Stimulated activated CD8-positive, alpha-beta memory T cell treated with anti-CD3 and anti-CD28 coated beads, Interleukin-2, amount 100 ng/mL, for 1 hour (primary cell): ENCODE measurements at places on chromosomes 6 and 20.

DNA sequence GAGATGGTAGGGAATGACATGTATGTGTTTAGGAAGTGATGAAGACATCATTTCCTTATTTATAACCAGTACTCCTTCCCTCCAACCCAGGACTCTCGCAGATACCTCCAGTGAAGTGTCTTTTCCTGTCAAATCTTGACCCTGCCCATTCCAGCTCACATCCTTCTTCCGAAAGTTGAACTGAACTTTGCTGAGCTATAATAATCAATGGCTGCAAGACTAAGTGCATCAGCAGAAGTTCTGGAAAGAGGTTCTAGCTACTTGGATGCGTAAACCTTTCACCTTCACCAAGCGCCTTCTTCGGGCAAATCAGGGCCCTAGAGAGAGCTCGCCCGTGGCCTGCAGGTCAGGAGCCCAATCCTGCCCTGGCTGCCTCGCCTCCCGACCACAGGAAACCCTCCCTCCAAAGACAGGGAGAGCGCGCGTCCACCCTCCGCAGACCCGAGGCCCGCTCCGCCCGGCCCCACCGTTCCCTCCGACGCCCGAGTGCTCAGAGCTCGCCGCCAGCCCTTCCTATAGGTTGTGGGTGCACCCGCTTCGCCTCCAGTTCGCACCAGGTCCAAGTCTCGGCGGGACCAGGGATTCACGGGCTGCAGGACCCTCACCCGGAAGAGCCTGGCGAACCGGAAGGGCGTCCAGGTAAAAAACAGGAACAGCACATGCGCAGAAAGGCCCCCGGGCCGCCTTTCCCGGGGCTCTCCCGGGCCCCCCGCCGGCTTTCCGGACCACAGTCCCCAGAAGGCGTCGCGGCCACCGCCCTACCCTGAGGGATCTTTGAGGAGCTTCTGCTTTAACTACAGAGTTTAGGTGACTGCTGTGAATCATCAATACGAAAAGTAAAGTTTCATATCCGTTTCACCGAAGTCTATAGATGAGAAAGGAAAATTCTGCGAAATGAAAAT lies at the start of gene ZNF334:
TSS of gene ZNF334 (minus strand) at position 617 of the 902 bp plus-strand sequence. CDS start 1,457 bp downstream, outside the sequence.
- no peak for DNase-seq

GRCh38 chr6:137471497-137471896 lies 22.7 kb downstream of the OLIG3 start:
- DNase-seq: no peak

DNA sequence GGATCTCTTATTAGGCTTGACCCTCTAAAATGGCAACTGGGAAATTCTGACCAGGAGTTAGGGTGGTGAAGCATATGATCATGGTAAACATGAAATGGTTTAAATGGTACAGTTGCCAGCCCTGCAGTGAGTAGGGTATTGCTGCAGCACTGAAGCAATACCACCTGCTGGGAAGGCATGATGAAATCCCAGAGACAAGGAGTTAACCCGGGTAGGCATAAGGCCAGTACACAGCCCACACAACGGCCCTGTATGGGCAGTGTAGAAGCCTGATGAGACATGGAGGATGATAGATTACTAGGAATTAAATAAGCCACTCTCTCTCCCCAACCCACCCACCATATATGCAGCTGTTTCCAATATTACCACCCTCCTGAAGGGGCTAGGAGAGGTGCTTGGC lies 197.4 kb upstream of the MOCS1 start:
- DNase-seq: no peak

DNA sequence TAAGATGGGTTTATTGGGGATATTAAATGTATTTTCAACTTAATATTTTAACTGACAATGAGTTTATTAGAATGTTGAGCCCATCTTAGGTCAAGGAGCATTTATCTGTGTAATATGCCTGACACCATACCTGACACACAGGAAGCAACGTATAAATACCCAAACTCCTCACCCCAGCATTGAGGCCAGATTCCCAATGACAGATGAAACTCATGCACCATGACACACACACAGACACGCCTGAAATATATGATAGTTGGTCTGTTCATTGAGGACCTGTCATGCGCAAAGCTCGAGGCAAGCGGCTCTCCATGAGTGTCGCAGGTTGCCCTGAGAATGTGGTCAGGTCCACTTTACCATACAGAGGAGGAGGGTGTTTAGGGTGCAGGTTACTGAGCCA lies 64.1 kb downstream of the GFOD1 start:
- no peak for DNase-seq

DNA sequence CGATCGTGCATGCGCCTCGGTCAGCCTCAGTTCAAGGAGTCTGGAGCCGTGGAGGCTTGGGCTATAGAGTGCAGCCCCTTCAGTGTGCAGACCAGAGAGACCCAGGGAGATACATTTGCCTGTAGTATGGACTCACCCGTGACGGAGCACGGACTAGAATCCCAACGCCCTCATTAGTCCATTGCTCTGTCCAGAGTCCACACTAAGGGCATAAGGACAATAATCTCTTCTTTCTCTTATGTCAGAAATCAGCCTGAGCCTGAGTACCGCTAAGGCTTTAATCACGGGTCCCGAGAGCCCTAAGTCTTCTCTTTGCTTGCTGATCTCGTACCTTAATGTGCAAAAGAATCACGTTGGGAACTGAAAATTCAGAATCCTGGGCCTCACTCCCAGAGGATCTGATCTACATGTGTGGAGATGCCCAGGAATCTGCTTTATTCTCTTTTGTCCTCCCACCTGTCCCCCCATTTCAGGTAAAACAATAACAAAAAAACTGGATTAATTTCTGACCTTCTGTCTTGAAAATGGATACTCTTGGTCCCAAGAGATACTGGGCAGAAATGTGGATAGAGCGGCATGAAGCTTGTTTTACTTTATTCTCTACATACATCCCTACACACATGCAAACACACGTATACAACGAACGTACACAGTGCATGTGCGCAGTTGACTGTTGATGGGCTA lies 671 bp downstream of the BPHL start:
- DNase-seq: no peak

- no peak for DNase-seq
Measured at GRCh38 chr6:32216285-32216684, 7.6 kb downstream of the NOTCH4 start.

- no peak for DNase-seq
Measured at GRCh38 chr6:53744321-53744720, 50.5 kb upstream of the LRRC1 start.

GRCh38 chr6:113713665-113714064 lies 143.5 kb upstream of the MARCKS start:
- DNase-seq: no peak

GRCh38 chr20:40607927-40608326 lies 81.1 kb downstream of the MAFB start:
- no peak for DNase-seq

GRCh38 chr20:10527781-10528180 lies 92.7 kb downstream of the SLX4IP start:
- no peak for DNase-seq

GRCh38 chr6:82040405-82041221 lies 206.9 kb downstream of the IBTK start:
- DNase-seq: no peak

- no peak for DNase-seq
Measured at GRCh38 chr6:13397359-13398068, 69.2 kb upstream of the TBC1D7 start.

GRCh38 chr6:166382500-166382932 lies 224 bp downstream of the MPC1 start:
- no peak for DNase-seq

- DNase-seq: no peak
Measured at GRCh38 chr6:169172946-169173345, 80.7 kb downstream of the THBS2 start.

- no peak for DNase-seq
Measured at GRCh38 chr20:19737025-19737424, 21.0 kb upstream of the RIN2 start.

GRCh38 chr6:122715725-122716124 lies 63.8 kb upstream of the FABP7 start:
- no peak for DNase-seq

GRCh38 chr6:3389390-3390167 lies 67.3 kb downstream of the SLC22A23 start:
- no peak for DNase-seq

DNA sequence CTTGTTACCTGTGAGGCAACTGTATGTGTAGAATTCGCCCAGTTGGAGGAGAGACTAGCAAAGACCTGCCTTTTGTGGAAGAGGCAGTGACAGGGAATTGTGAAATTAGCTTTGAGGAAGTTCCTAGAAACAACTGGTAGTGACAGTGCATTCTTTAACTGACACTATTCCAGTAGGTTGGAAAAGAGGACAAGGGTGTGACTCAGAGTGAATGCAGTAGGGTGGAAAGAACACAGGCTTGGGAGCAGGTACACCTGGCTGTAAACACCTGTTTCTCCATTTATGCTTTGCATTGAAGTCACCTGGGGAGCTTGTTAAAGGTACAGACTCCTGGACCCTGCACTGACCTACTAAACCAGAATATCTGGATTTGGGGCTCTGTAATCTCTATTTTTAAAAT lies 295.7 kb downstream of the PHACTR1 start:
- no peak for DNase-seq

DNA sequence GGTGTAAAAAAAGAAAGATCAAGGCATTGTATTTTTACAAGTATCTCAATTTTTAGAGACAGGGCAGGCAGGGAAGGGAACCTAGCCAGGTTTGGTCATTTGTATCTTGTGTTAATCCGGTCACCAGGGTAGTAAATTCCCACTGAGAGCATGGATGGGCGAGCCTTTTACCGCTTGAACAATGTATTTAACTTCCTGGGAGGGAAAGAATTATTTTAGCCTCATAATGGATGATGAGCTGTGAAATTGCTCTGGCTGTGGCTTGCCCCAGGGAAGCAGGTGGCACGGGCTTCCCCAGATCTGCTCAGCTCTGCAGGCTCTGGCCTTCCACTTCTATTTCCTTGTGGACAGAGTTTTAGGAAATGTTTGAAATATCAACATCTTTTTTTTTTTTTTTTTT lies 72.9 kb downstream of the TOX2 start:
- DNase-seq: no peak

- no peak for DNase-seq
Measured at GRCh38 chr6:108804956-108805355, 43.3 kb upstream of the ARMC2 start.

- no peak for DNase-seq
Measured at GRCh38 chr6:136546331-136546730, 3.9 kb downstream of the MAP7 start.

- no peak for DNase-seq
Measured at GRCh38 chr20:388034-388994, 7.8 kb downstream of the TRIB3 start.

GRCh38 chr6:162960679-162961457 lies 233.1 kb downstream of the PACRG start:
- DNase-seq: no peak

GRCh38 chr6:33613795-33614168 lies 7.3 kb upstream of the ITPR3 start:
- no peak for DNase-seq

- DNase-seq: no peak
Measured at GRCh38 chr20:31956556-31957526, 5.0 kb upstream of the PDRG1 start.

DNA sequence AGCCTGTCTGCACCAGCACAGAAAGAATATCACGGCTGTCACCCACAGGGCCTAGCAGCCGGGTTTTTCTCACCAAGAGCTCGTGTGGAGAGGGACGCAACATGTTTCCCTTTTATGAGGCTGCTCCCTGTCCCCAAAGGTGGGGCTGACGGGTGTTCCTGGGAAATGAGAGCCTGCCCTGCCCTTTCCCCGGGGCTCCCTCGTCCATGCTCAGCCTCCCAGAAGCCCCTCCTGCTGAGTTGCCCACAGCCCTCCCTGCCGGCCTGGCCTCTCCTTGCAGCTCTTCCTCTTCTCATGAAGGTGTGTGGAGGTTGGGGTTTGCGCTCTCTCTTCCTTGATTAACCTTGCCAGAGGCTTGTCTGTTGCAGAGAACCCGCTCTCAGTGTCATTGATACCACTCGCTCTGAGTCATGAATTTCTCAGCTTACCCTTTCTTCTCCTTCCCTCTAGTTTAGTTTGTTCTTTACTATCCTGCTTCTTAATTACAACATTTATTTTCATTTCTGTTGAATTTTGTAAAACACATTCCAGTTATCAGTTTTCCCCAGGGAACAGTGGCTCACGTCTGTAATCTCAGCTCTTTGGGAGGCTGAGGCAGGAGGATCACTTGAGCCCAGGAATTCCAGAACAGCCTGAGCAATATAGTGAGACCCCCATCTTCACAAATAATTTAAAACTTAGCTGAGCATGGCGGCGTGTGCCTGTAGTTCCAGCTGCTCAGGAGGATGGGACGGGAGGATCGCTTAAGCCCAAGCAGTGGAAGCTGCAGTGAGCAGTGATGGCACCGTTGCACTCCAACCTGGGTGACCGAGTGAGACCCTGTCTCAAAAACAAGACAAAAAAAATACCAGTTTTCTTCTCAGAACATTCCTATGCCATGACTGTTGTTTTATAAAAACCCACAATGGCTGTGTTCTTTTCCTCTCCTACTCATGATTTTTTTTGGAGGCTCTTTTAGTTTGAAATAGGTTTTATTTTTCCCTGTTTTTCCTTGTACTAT lies 103.8 kb downstream of the TMEM242 start:
- DNase-seq: no peak

DNA sequence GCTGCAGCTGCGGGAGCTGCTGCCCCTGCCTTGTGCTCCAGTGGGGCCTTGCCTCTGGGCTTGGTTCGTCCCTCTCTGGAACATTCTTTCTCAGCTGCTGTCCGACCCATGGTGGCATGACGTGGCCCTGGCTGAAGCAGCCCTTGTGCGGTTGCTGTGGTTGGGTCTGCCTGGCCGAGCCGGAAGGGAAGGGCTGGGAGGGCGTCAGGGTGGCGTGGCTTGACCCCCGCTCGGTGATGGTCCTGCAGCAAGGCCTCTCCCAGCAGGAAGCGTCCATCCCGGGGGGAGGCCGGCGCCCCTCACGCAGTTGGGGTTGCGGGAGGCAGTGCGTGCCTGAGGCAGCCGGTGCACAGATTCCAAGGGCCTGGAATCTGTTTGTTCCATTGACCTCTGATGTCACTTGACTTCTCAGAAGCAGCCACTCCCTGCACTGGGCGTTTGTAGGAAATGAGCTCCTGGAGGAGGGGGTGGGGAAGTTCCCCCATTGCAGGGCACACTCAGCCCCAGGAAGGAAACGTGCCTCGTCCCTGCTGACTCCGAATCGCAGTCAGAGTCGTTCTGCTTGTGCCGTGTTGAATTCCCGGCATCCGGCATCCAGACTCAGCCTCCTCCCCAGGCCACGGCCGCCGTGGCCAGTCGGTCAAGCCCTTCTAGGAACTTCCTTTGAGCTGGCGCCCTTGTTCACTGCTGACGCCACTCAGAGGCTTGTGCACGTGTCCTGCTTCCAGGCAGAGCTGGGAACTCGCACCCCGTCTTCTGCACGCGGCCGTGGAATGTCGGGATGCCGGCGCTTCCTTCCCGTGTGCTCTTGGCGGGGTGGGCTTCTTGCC lies 9.7 kb upstream of the TNFRSF6B start:
- no peak for DNase-seq

DNA sequence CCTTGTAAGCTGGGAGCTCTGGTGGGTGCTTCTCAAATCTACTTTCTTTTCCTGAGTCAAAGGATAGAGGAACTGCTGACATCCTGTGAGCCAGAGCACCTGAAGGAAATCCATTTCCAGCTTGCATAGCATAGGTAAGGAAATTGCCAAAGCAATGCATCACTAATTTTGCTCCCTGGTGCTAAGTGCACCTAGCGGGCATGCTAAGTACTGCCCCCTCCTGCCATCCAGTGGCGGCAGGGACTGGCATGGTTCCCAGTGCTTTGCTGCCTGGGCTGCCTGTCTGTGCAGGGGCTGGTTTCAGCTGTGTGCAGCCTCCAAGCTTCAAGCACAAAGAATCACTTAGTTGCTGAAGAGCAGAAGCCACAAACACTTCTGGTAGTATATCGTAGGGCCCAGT lies 63.9 kb downstream of the FARS2 start:
- no peak for DNase-seq

- DNase-seq: no peak
Measured at GRCh38 chr6:129895692-129896091, 34.6 kb upstream of the TMEM244 start.

GRCh38 chr20:7792150-7792869 lies 147.9 kb downstream of the HAO1 start:
- no peak for DNase-seq
